Tibial nerve (tissue), 4 donors: ENCODE measurements at places on chromosomes 7 and 10.

- no peaks in the 10 kb centered on the region for H3K27me3 ChIP-seq
- peaks cover 55% of the 10 kb centered on the region for H3K4me1 ChIP-seq
- peak overlapping the region; percentile 96 for H3K27ac ChIP-seq
- peak overlapping the region; percentile 89 for H3K4me3 ChIP-seq
- H3K36me3 ChIP-seq: no peaks in the 10 kb centered on the region
- DNase-seq: peak; percentile 47
Measured at GRCh38 chr7:17301471-17302456, 3.3 kb downstream of the AHR start.

DNA sequence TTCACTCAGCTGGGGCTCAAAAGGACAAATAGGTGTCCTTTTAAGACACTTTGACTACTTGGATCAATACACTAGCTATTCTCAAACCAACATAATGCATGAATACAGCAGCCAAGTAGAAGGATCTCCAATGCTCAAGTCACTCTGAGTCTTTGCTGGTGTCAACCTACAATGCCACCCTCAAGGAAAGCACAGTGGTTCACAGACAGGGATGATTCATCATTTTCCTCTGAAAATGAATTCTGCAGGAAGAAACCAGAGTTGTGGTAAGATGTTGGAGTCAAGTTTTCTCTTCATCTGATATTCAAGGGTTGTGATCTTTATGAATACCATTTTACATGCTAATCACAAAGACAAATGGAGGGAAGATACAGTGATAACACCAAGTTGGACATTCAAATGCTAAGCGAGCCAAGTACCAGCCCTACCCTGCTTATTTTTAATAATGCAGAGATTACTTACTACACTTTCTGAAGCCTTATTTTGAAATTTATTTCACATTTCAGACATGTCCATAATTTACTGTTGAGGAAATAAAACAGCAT is 143.1 kb upstream of the FGFR2 start:
- DNase-seq: no peak
- no peaks in the 10 kb centered on the region for H3K36me3 ChIP-seq
- no peak overlapping the region for H3K27ac ChIP-seq

- H3K4me1 ChIP-seq: no peaks in the 10 kb centered on the region
- no peak overlapping the region for H3K27ac ChIP-seq
- no peak for DNase-seq
- H3K4me3 ChIP-seq: no peak overlapping the region
Measured at GRCh38 chr10:132170561-132171361, 16.0 kb upstream of the DPYSL4 start.

GRCh38 chr7:20432071-20432470 is 101.4 kb downstream of the ITGB8 start:
- no peak for DNase-seq
- H3K27me3 ChIP-seq: no peaks in the 10 kb centered on the region
- no peak overlapping the region for H3K4me3 ChIP-seq
- H3K4me1 ChIP-seq: no peaks in the 10 kb centered on the region

- DNase-seq: no peak
- peaks cover 74% of the 10 kb centered on the region for H3K36me3 ChIP-seq
- H3K27me3 ChIP-seq: no peaks in the 10 kb centered on the region
- no peak overlapping the region for H3K4me3 ChIP-seq
- H3K27ac ChIP-seq: no peak overlapping the region
- no peaks in the 10 kb centered on the region for H3K4me1 ChIP-seq
Measured at GRCh38 chr7:149599636-149600206, 102.1 kb upstream of the ZNF746 start.

- no peaks in the 10 kb centered on the region for H3K36me3 ChIP-seq
- H3K4me1 ChIP-seq: no peaks in the 10 kb centered on the region
- no peak for DNase-seq
Measured at GRCh38 chr10:122078326-122078725, 89.4 kb downstream of the TACC2 start.

DNA sequence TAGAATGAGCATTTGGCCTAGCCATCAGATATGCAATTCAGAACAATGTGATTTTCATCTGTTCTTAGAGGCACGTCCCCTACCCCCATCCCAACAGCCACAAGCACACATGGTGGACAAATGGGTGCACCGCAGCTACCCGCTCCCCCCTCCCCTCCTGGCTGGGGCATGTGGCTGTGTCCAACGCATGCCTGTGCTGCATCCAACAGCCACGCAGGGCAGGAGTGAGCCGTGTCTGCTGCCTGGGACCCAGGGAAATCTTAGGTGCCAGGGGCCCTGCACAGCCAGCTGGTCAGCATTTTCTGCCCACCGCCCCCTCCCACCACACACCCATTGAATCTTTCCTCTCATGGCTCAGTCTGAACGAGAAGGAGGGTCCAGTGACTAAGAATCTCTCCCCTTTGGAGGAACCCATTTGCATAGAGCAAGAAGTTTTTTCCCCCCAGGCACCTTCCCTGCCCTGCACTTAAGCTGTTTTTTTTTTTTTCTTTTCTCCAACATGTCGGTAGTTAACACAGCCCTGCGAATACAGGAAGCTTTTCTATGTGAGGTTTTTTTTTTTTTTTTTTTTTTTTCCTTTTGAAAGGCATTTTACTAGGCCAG is 138.9 kb downstream of the WDR11 start:
- no peaks in the 10 kb centered on the region for H3K27me3 ChIP-seq
- no peak overlapping the region for H3K27ac ChIP-seq
- no peak for DNase-seq
- H3K36me3 ChIP-seq: no peaks in the 10 kb centered on the region
- no peak overlapping the region for H3K4me3 ChIP-seq

GRCh38 chr10:122957474-122957873 is 3.4 kb upstream of the C10orf88 start:
- no peaks in the 10 kb centered on the region for H3K36me3 ChIP-seq
- DNase-seq: no peak
- no peak overlapping the region for H3K4me3 ChIP-seq
- no peak overlapping the region for H3K27ac ChIP-seq
- H3K4me1 ChIP-seq: peaks cover 7% of the 10 kb centered on the region

DNA sequence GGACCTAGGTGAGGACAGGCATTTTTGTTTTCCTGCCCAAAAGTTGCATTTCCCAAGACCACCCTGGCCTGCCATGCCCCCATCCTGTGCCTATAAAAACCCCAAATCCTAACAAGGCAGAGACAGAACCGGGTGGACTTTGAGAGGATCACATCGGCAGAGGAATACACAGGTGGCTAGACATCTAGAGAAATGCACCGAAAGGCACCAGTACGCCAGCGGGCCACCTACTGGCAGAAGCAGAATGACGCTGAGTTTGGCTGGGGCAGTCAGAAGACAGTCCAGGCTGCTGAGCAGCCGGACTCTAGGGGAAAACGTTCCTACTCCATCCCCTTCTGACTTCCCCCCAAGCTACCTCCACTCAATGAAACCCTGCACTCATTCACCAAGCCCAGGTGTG is 2.8 kb downstream of the AKR1C4 start:
- H3K27ac ChIP-seq: no peak overlapping the region
- H3K4me1 ChIP-seq: no peaks in the 10 kb centered on the region
- DNase-seq: no peak
- no peaks in the 10 kb centered on the region for H3K27me3 ChIP-seq
- H3K4me3 ChIP-seq: no peak overlapping the region
- no peaks in the 10 kb centered on the region for H3K36me3 ChIP-seq

DNA sequence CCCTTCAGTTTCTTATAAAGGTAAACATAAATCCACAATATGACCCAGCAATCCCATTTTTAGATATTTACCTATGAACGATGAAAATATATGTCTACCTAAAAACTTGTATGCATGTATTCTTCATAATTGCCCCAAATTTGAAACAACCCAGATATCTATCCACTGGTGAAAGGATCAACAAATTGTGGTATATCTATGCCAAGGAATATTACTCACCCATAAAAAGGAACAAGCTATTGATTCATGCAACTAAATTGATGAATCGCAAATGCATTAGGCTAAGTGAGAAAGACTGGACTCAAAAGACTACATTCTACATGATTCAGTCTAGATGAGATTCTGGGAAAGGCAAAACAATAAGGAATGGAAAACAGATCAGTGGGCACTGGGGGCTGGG is 126.0 kb upstream of the BTBD16 start:
- no peak overlapping the region for H3K27ac ChIP-seq
- H3K27me3 ChIP-seq: no peaks in the 10 kb centered on the region
- H3K4me1 ChIP-seq: peaks cover 57% of the 10 kb centered on the region
- H3K36me3 ChIP-seq: no peaks in the 10 kb centered on the region
- H3K4me3 ChIP-seq: no peak overlapping the region

DNA sequence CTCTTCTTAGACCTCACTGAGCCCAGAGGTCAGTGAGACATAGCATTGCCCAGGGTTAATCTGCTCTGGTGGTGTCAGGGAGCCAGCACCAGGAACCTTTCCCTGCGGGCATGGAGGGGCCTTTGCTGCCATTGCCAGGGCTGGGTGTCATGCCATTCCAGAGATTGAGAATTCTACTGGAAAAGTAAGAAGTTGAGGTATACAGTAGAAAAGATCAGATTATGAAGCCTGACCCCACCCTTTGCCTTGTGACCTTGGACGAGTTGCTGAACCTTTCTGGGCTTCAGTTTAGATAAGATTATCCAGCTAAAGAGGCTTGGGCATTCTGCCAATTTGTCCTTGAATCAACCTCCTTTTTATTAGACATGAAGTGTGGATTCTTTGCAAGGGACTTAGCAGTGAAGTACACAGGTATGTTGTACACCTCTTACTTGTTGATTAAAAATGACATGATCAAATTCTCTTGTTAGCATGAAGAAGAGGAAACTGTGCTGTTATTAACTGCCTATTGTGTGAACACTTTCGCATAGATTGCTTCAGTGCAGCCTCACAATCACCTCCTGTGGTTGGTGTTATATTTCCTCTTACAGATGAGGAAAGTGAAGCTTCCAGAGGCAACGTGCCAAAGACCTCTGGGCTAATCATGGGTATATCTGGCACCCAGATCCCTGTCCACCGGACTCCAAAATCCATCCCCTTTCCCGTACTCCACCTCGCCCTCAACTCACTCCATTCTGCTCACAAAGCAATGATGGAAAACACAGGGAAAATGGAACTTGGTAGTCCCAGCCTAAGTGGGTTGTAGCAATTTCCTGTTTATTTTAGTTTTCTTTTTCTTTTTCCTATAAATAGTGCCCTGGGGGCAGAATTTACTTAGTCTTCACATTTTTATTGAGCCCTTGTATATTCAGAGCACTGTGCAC is 151.3 kb downstream of the CAMK1D start:
- peaks cover 10% of the 10 kb centered on the region for H3K4me1 ChIP-seq
- H3K4me3 ChIP-seq: no peak overlapping the region
- no peaks in the 10 kb centered on the region for H3K36me3 ChIP-seq
- DNase-seq: no peak
- H3K27me3 ChIP-seq: no peaks in the 10 kb centered on the region

DNA sequence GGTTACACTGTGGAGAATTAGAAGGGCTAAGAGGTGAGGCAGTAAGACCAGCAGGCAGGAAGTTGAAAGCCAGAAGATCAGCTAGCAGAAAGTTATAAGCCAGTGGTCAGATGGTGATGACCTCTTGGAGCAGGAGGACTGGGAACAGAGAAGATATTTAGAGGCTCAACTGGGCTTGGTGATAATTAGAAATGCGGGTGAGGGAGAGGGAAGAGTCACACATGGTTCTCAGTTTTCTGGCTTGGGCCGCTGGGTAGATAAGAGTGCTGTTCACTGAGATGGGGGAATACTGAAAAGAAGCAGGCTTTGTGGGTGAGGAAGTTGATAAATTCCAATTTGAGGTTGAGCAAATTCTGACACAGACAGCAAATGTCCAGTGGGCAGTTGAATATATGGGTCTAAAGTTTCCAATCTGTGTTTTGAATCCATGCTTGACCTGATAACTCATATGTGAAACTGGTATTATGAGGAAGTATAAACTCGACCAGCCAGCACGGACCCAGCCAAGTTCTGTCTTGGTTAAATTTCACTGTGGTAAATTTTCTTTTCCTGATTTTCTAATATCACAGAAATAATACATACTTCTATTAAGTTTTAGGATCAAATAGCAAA is 22.7 kb downstream of the LSMEM1 start:
- no peak overlapping the region for H3K4me3 ChIP-seq
- no peak for DNase-seq
- no peaks in the 10 kb centered on the region for H3K27me3 ChIP-seq
- H3K27ac ChIP-seq: no peak overlapping the region
- no peaks in the 10 kb centered on the region for H3K4me1 ChIP-seq

DNA sequence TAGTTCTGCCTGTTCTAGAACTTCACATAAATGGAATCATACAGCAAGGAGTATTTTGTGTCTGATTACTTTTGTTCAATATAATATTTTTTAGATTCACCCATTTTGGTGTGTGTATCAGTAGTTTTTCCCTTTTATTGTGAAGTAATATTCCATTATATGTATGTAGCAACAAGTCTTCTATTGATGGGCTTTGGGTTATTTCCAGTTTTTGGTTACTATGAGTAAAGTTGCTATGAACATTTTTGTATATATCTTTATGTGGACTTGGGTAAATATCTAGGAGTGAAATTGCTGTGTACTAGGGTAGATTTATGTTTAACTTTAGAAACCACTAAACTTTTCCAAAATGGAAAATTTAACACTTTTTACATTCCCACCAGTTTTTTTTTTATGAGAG is 35.7 kb downstream of the ADK start:
- peaks cover 13% of the 10 kb centered on the region for H3K4me1 ChIP-seq
- no peak overlapping the region for H3K4me3 ChIP-seq
- H3K27ac ChIP-seq: no peak overlapping the region
- H3K36me3 ChIP-seq: no peaks in the 10 kb centered on the region
- H3K27me3 ChIP-seq: no peaks in the 10 kb centered on the region

DNA sequence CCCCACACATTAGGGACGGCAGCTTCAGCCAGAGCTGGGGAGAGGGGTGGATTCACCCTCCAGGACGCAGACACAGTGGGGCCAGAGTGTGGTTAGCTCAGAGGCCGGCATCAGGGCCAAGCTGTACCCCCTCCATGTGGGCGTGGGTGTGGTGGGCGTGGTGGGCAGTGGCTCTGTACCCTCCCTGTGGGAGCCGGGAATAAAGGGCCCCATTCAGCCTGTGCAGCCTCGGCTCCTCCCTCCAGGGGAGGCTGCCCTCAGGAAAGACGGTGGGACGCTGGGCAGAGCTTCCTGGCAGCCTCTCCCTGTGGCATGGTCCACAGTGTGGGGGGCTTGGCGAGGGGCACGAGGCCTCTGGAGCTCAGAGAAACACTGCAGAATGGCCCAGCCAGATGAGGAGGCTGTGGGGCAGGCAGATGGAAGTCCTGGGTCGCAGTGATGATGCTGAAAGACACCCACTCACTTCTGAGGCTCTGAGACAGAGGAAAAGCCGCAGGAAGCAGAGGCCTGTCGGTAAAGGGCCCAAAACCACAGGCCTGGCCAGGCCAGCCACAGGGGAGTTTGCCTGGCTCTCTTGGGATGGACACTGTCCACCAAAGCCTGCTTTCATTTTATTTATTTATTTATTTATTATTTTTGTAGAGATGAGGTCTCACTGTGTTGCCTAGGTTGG is 108.0 kb downstream of the SH3PXD2A start:
- H3K4me1 ChIP-seq: no peaks in the 10 kb centered on the region
- H3K4me3 ChIP-seq: no peak overlapping the region
- H3K27ac ChIP-seq: peak overlapping the region; percentile 66
- H3K36me3 ChIP-seq: no peaks in the 10 kb centered on the region
- no peak for DNase-seq

- peaks cover 15% of the 10 kb centered on the region for H3K4me1 ChIP-seq
- H3K36me3 ChIP-seq: no peaks in the 10 kb centered on the region
- no peak for DNase-seq
Measured at GRCh38 chr10:5617521-5617920, 48.9 kb downstream of the ASB13 start.

- no peak overlapping the region for H3K27ac ChIP-seq
- peaks cover 3% of the 10 kb centered on the region for H3K4me1 ChIP-seq
- H3K27me3 ChIP-seq: no peaks in the 10 kb centered on the region
- H3K4me3 ChIP-seq: no peak overlapping the region
- DNase-seq: no peak
- no peaks in the 10 kb centered on the region for H3K36me3 ChIP-seq
Measured at GRCh38 chr7:88361357-88361756, 54.7 kb upstream of the STEAP4 start.
